Ecto neural progenitor cell (in vitro differentiated cells): ENCODE measurements at places on chromosomes 3 and 15.
A peak's percentile ranks its signal among the peaks of the same experiment; 100 is the strongest.

GRCh38 chr3:104735691-104736090, 631.0 kb upstream of the ALCAM start:
- no peak for DNase-seq

- no peak for DNase-seq
These were observed 33.2 kb upstream of the TRIM59 start for GRCh38 chr3:160482796-160483195.

GRCh38 chr15:88747631-88748030, 55.6 kb upstream of the ACAN start:
- no peak for DNase-seq

DNA sequence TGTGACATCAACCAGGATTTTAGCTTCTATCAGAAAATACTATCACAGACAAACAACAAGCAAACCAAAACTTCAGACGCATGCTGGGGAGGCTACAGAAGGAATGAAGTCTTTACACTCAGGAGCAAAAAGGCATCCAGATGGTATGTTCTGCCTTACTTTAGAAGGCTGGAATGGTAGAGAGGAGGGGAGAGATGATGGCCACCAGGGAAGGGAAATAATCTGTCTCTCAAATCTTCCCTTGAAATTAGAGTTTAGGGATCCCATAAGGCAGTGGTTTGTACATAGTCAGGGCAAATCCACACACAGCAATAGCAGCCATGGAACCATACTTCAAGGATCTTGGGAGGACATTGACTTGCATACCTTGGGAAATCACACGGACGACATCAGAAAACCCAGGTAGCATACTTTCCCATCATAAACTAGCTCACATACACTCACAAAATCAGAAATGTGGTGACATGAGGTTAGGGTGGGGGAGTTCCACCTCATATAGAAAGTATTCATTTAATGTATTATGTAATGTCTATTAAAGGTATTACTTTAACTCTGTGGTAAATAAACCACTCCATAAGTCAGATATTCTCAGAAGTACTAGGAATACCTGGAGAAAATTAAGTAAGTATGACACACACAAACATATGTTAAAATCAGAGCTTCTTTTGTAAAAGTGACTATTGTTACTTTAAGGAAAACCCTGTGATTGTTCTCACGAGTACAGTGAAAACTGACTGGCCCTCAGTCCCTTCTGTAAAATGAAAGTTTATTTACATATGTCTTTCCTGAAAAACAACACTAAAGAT, 9.4 kb downstream of the BTLA start:
- no peak for DNase-seq

- DNase-seq = no peak
These were observed 40.4 kb downstream of the SRP14 start for GRCh38 chr15:39998511-39999077.

GRCh38 chr3:23659274-23659673, 146.5 kb upstream of the UBE2E1 start:
- DNase-seq = no peak

GRCh38 chr3:15601399-15602145, at the start of the genes BTD and HACL1:
BTD (plus strand) TSS chr3:15601745; CDS start chr3:15635440, 33,695 bp downstream.
HACL1 (minus strand) TSS chr3:15601569; CDS start chr3:15601463, 106 bp downstream.
- peak; percentile 98 for DNase-seq

DNA sequence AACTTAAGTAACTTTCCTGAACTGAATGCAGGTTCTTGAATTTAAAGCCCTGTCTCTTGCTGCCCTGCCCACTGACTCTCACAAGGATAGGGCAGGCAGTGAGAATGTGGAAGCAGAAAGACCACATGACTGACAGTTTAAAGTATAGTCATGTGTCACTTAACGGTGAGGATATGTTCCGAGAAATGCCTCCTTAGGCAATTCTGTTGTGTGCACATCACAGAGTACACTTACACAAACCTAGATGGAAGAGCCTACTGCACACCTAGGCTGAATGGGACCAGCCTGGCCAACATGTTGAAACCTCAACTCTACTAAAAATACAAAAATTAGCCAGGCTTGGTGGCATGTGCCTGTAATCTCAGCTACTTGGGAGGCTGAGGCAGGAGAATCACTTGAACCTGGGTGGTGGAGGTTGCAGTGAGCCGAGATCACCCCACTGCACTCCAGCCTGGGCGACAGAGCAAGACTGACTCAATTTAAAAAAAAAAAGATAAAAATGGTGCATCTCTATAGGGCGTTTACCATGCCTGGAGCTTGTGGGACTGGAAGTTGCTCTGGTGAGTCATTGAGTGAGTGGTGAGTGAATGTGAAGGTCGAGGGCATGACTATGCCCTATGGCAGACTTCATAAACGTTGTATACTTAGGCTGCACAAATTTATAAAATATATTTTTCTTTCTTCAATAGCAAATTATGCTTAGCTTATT, 18.9 kb upstream of the COPG1 start:
- DNase-seq = no peak
